ENCODE measurements at places on chromosomes 3 and 15.

DNA sequence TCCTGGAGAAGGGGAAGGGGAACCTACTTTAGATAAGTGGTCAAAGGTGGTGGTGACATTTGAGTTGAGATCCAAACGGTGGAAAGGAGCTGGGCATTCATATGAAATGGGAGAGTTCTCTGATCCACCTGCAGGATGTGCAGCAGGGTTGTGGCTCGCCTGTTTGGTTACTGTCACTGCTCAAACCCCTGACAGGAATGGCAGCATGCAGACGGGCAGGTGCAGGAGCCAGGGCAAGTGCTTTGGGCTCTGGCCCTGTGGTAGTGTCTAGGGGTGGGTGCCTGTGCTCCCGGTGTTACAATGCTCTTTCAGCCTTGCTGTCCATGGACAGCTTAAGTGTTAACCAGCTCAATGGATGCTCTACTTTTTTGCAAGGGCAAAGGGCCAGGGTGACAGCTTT is 18.5 kb downstream of the PAQR9 start:
- DNase-seq: no peak

DNA sequence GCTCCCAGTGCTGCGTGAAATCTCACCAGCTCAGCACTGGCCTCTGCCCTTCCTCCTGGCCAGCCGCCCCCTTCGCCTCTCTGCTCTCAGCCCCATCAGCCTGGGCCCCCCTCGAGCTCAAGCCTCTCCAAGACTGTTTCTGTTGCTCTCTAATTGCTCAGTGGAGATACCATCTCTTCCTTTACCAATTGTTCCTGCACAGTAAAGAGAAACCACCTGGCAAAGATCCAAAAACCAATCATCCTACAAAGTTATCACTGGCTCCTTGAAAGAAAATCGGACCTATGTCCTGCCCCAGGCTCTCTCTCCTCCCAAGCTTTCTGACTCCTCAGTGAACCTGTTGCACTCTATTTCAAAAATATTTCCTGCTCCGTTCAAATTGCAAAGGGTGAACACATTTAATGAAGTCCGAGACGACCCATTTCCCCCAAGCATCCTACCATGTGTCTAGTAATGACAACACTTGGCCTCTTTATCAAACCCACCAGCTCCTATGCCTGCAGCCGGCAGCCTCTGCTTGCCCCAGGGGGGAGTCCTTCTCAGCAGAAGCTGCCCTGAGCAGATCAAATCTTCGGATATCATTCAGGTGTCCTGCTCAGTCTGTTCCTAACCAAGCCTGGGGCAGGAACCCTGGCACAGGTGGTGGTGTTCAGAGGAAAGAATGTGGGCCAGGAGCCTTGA is 53.7 kb upstream of the FAM174B start:
- DNase-seq: no peak

GRCh38 chr15:36882487-36883131 is 217.7 kb downstream of the MEIS2 start:
- no peak for DNase-seq

GRCh38 chr15:99403597-99403996 is 152.3 kb downstream of the LRRC28 start:
- no peak for DNase-seq

GRCh38 chr3:46468753-46469600 is 4.3 kb upstream of the LTF start:
- no peak for DNase-seq

- peak; percentile 73 for DNase-seq
These were observed at the start of gene TXNRD3 for GRCh38 chr3:126654571-126655383. Gene TXNRD3, minus strand, starts transcription at chr3:126655124.

DNA sequence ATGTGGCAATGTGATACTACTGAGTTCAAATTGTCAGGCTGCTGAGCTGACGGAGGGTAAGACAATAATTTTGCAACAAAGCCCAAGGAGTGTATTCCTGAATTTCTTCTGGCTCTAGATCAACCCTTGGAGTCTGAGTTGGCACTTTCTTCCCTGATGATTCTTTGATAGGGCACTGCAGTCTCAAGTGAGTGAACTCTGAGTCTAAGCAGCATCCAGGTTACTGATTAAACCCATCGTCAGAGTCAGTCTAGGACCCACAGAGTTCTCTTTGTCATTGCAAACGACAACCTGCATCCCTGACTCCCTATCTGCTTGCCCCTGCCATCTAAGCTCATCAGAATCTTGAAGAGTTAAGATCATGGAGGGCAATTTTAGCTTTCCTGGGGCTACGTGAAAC is 58.6 kb downstream of the MME start:
- no peak for DNase-seq

Measured in activated CD4-positive, alpha-beta T cell treated with anti-CD3 and anti-CD28 coated beads, Interleukin-2, amount 10 ng/mL, durations not matched to agents 7 days and 5 days (primary cell).